EL (cell line): ENCODE measurements at places on chromosomes 3 and 15.

DNA sequence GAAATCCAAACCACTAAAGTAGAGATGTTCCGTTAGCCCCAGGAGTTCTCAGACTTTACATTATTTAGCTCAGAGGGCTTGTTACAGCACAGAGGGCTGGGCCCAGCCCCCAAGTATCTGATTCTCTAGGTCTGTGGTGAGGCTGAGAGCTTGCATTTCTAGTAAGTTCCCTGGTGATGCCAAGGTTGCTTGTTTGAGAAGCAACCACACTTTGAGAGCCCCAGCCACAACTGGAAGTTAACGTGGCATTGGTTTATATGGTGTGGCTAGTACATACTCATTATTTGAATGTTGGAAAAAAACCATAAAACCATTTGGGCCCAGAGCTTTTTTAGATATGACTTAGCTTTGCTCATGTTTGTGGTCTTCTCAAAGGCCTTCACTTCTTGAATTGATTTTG is 35.9 kb downstream of the PRR23E start:
- DNase-seq: no peak

DNA sequence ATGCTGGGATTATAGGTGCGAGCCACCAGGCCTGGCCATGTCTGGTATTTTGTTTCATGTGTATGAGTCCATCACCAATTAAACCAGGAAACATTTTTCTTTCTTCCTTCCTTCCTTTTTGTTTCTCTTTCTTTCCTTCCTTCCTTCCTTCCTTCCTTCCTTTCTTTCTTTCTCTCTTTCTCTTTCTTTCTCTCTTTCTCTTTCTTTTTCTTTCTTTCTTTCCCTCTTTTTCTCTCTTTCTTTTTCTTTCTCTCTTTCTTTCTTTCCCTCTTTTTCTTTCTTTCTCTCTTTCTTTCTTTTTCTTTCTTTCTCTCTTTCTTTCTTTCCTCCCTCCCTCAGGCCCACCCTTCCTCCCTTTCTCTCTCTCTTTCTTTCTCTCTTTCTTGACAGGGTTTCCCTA is 83.4 kb downstream of the SLC9A9 start:
- DNase-seq: no peak

- peak; percentile 8 for DNase-seq
These were observed 50.8 kb downstream of the PLOD2 start for GRCh38 chr3:146110161-146110560.

DNA sequence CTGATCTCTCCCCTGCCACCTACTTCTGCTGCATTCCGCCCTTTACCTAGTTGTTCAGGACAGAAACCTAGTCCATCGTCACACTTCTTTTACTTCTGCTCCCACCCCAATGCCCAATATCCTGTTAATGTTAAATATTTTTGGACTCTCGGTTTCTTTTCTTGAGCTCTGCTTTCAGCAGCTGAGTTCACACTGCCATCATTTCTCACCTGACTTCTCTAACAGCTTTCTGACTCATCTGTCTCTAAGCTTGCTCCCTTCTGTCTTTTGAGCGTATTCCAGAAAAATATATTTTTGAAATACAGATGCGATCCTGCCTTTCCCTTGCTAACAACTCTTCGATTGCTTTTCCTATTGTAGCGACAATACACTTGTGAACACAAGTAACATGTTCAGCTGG is 183.4 kb downstream of the KLHL25 start:
- no peak for DNase-seq

GRCh38 chr15:93072411-93073394 is 16.3 kb downstream of the RGMA start:
- peak; percentile 45 for DNase-seq

DNA sequence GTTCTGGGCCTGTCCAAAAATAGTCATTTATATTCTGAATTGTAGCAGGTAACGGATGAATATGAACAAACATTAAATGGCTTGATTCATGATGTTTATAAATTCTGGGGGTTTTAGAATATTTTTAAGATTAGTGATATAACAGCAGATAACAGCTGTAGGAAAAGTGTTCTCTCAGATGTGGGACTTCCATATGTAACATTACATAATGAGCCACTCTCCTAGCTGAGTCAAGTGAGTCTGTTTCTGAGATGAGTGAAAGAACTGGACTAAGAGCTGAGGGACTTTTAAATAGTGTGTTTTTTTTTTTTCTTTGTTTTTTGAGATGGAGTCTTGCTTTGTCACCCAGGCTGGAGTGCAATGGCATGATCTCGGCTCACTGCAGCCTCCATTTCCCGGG is 13.9 kb downstream of the YEATS2 start:
- no peak for DNase-seq

- no peak for DNase-seq
These were observed 3.9 kb downstream of the FOXL2 start for GRCh38 chr3:138942861-138943623.

DNA sequence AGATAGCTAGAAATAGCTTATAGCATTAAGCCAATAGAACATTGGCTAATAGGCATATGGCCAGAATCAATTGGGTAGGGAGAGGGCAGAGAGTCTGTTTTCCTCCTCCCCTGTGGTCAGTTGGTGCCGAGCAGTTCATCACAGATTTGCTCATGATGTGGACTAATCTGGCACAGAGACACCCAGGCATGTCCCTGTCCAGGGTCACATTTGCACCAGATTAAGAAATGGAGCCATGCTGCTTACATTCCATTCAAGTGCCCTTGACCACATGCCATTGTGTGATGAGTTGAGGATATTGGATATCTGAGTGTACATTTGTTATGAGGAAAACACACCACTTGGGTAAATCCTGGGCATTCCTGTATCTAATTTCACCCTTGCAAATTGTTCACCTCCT is 53.4 kb downstream of the USP13 start:
- peak; percentile 18 for DNase-seq

GRCh38 chr15:98838387-98839259 is 169.0 kb downstream of the PGPEP1L start:
- no peak for DNase-seq

DNA sequence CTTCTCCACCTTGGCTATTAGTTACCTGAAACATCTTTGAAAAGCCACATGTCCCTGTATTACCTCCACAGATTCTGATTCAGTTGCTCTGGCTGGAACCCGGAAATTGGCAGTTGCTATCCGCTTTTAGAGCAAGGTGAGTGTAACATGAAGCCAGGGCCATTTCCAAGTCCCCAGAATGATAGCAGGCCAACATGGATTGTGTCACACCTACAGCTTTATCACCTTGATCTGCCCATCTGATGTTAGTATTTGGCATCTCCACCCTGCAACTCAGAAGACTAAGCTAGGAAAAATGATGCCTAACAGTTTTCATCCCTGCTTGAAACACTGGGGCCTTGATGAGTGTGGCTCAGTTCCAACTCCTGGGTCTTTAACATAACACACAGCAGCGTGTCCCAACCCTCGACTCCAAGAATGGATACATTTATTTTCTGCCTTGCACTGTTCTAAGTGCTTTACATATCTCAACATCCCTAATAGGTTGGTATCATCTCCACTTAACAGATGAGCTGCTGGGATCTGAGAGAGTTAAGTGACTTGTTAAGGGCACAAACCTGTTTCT is 21.3 kb upstream of the NUDT16 start:
- no peak for DNase-seq

DNA sequence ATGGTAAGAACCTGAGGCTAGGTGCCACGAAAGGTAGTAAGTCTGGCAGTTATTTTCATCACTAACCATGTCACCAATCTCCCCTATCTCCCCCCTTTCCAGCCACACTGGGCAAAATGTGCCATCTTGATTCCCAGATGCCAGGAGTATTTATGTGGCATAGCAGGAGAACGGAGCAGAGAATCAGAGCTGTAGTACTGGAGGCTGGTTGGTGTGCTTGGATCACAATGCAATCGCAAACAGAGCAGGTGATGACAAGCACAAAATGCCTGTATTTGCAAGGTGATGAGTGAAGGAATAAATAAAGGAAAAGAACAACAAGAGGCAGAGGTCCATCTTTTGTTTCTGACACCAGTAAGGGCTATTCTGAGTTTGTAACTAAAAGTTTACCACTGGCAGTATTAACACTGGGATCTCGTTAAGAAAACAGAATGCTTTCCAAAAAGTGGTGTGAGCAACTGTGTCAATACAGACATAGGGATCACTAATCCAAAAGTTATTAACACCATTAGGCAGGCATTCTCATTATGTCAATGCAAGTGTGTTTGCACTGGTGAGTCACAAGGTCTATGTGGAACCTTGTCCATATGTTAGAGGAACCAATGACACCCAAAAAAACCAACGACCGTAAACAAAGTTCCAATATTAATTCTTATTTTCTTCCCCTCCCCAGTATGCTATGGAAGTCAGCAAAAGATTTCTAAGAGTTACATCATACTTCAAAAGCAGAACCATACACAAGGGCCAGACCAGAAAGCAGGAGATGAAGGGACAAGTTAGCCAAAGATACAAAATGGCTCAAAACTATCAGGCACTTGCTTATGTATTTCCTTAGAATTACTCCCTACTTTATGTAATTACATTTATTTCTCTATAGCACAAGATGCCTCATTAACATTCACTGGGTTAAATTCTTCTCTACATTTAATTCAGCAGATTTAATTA is 556.6 kb downstream of the FOXP1 start:
- DNase-seq: no peak

- DNase-seq: peak; percentile 21
These were observed 37.0 kb downstream of the ETFA start for GRCh38 chr15:76274226-76274625.

- DNase-seq: peak; percentile 41
These were observed 70.0 kb downstream of the UBE3A start for GRCh38 chr15:25368850-25369249.

- peak; percentile 36 for DNase-seq
These were observed 3.0 kb downstream of the DUOXA1 start for GRCh38 chr15:45126535-45127158.

GRCh38 chr15:98419173-98419780 is 229.1 kb upstream of the IGF1R start:
- no peak for DNase-seq

DNA sequence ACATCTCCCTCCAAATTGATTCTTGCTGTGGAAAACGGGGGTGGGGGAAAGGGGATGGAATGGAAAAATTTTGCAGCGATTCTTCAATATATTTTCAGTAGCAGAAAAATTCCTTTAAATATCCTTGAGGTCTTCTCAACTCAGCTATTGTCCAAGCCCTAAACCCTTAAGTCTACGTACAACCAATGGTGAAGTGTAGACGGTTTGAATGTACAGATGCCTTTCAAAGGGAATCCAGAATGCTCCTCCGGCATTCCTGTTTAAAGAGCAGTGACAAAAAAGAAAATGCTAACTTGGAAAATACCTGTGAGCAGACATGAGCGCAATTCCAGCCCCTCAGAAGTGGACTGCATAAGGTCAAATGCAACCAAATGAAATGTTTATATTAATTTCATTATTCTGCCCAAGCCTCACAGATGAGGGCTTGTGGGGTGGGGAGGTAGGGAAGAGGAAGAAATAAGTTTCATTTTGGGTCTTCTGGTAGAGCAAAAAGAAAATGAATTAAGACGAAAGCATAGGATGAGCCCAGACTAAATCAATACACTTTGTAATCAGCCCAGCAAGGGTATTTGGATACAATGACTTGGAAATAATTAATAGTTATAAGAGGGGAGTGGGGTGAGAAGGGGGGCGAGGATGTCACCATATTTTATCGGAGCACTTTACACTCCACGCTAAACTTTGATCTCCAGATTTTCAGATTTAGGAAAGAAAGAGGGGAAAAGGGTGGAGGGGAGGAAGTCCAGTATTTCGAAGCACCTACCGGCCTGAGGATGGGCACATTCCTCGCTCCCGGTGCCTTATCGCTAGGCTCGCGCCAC is 2.7 kb downstream of the FOXP1 start:
- DNase-seq: peak; percentile 16

DNA sequence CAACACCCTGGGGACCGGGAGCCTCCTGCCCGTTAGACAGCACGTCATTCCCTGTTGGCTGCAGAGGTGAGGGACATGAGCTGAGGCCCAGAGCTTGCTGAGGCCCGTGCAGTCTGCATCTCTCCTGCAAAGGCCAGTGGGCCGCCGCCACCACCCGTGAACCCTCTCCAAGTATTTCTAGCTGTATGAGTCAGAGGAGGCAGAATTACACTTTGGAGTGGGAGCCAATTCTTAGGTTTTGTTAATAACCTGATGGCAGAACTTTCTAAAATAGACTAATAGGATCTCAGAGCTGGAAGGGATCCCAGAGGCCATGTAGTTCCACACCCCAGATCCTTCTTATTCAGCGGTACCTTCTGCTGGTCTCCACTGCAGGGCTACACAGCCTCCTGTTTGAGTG is 335.2 kb upstream of the CTDSPL start:
- DNase-seq: no peak

GRCh38 chr3:61890586-61890985 is 329.2 kb downstream of the PTPRG start:
- no peak for DNase-seq

GRCh38 chr3:195187609-195188425 is 83.1 kb downstream of the XXYLT1 start:
- peak; percentile 44 for DNase-seq

GRCh38 chr15:98035134-98035533 is 74.6 kb downstream of the ARRDC4 start:
- no peak for DNase-seq

DNA sequence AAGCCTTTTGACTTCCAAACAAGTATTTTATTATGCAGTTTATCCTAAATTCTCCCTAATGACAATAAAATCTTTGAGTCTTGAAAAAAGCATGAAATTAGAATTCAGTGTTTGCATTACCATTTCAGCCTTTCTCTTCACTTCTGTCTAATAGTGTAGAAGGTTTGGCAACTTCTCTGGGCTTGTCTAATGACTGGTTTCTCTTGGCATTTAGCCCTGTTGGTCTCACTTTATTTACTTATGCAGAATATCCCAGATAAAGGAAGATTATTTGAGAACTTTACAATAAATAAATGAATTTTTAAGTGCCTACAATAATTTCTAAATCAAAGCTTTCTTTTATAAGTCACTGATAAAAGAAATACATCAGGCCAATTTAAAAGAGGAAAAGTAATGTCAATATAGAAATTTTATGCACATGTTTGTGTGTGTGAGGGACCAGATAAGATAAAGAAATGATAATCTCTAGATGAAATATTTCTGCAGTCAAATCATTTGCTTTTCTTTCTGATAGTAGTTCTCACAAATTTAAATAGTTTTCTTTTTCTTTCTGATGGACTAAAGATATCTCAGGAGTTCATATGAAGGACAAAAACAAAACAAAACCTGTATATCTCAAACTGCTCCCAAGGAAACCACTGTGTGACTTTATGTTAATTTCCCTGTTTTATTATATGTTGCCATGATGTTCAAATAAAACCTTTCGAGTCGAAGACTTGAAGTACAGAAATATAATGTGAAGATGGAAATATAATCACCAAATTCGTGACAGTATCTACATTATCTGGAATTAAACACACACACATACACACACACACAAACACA is 533.1 kb upstream of the CBLB start:
- DNase-seq: peak; percentile 20

DNA sequence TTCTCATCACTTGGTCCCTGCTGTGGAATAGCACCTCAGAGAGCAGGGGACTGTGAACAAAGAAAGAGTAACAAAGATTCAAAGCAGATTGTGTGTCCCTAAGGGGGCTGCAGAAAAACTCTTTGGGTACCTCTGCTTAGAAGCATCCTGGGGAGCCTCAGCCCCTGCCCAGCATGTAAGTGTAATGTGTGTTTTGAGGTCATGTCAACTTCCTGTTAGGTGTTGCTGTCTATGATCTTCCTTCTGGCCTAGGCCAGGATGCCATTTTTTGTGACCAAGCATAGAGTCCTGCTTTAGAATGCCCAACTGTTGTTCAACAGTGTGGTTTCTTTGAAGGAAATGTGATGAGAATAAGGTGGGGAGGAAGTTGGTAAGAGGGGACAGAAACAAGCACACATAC is 77.1 kb upstream of the BCL6 start:
- no peak for DNase-seq
